Stimulated activated effector memory CD8-positive, alpha-beta T cell treated with anti-CD3 and anti-CD28 coated beads, Interleukin-12 subunit alpha, Interleukin-12 subunit beta, amount 100 ng/mL, for 72 hours (primary cell): ENCODE measurements at places on chromosomes 12 and 14.

GRCh38 chr14:38254571-38255407, 1.1 kb downstream of the CLEC14A start:
- no peak for DNase-seq

DNA sequence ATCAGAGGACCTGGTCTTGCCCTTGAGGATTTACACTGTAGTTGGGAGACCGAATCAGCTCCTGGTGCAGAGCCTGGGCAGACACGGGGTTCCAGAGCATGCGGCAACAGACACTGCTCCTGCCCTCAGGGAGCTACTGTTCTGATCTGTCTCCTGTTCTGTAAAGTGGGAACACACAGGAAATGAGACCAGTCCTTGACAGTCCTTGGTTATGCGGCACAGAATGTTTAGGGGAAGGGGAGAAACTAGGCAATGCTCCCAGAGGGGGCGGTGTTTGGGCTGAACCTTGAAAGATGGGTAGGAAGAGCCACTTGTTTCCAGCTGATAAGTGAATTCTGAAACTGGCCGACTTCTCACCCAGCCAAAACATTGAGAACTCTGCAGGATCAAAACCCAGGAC, 132.4 kb downstream of the ZFP36L1 start:
- no peak for DNase-seq

DNA sequence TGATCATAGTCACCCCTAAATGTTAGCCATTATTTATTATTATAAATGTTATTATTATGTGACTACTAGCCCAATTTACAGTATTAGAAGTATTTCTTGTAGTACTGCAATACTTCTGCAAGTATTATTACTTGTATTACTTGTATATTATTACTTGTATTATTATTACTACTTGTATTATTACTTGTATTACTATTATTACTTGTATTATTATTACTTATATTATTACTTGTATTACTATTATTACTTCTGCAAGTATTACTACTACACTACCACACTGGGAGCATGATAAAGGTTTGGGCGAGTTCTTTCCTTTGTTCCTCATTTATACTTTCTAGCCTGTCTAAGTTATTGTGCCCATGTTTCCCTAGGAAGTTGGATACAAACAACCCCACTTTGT, 67.9 kb downstream of the NOS1 start:
- no peak for DNase-seq

DNA sequence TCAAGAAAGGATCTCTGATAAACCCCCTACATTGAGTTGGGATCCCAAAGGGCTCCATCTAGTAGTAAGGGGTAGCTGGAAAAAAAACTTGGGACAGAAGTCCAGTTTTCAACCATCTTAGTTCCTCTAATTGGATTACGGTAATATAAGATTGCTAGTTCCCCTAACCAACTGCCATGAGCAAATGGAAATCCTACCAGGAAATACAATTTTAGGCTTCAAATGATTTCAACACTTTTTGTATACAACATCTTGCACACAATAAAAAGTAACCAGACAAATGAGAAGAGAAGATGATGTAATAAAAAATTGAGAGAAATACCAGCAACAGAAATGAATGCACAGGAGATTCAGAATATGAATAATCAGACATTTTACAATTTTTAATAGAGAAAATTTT, 73.0 kb downstream of the TSHR start:
- DNase-seq, result no peak

GRCh38 chr12:117168976-117169375, 21.3 kb downstream of the FBXO21 start:
- no peak for DNase-seq

DNA sequence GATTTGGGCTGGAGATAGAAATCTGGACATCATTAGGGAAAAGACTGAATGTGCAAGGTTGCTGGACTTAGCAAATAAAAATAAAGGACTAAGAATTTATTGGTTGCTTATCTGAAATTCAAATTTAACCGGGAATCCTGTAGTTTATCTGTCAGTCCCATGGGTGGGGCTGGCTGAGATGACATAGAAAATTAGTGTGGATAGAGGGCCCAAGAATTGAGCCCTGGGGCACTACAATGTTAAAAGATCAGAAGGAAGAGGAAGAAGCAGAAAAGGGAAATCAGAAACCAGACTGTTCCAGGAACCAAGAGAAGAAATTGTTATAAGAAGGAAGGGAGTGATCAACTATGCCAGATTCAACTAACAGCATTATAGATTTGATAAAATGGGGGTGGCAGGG, 96.7 kb upstream of the CCDC196 start:
- no peak for DNase-seq

- no peak for DNase-seq
Observed at GRCh38 chr14:58808828-58809227, 171.1 kb downstream of the DACT1 start.

GRCh38 chr12:125434936-125435443, 369.8 kb downstream of the AACS start:
- no peak for DNase-seq

- DNase-seq, result no peak
Observed at GRCh38 chr14:61812347-61813095, 50.3 kb downstream of the SNAPC1 start.
